Cardiac muscle cell (in vitro differentiated cells and primary cell): ENCODE measurements at places on chromosomes 3 and 15.

GRCh38 chr3:70849911-70850699 is 537.7 kb upstream of the MDFIC2 start:
- H3K4me3 ChIP-seq, result no peak overlapping the region
- no peaks in the 10 kb centered on the region for H3K27me3 ChIP-seq
- no peaks in the 10 kb centered on the region for H3K36me3 ChIP-seq
- DNase-seq, result peak; percentile 95
- H3K4me1 ChIP-seq, result no peaks in the 10 kb centered on the region

DNA sequence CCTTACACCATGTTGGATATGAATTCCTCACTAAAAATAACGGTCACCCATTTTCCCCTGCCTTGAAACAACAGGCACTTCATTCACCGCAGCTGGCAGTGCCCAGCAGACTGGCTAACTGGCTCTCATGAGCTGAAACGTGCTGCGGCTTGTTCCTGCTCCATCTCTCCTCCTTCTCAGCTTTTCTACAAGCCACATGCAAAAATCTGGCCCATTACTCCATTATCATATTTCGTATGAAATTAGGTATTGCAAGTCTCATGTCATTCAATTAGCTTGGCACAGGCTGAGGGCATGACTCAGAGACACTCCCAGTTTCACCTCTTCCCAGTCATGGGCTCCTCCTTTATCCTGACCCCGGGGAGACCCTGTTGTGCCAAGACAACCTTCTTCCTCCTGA is 60.0 kb downstream of the MAGEF1 start:
- no peak overlapping the region for H3K27ac ChIP-seq
- H3K27me3 ChIP-seq, result no peaks in the 10 kb centered on the region
- peaks cover 24% of the 10 kb centered on the region for H3K4me1 ChIP-seq
- no peak for DNase-seq
- no peak overlapping the region for H3K4me3 ChIP-seq

DNA sequence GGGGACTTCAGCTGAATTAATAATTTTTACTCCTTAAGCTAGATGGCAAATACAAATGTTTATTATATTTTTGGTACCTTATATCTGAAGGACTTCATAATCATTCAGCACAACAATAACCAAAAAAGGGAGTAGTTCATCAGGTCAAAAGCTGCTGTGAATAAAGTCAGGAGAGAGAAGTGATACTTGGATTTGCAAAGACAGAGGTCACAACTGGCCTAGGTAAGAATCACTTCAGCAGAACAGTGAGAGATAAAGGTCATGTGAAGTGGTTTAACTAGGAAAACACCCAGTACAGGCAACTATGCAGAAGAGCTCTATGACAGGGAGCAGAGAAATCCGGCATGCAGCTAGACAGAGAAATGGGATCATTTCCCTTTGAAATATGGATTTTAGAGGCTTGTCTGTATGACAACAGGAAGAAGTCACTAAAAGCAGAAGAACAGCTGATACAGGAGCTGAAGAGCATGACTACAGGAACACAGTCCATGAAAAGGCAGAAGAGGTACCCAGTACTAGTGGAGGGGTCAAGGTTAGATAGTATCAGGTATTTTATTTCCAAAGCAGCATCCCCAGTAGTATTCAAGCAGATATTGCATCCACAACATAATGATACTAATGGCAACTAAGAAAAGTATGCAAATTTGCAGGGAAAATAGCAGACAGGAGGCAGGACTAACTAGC is 25.7 kb downstream of the ZMAT3 start:
- peaks cover 9% of the 10 kb centered on the region for H3K4me1 ChIP-seq
- peak overlapping the region; percentile 34 for H3K27ac ChIP-seq
- H3K36me3 ChIP-seq, result no peaks in the 10 kb centered on the region
- no peak overlapping the region for H3K4me3 ChIP-seq
- peak; percentile 19 for DNase-seq

- no peak overlapping the region for H3K4me3 ChIP-seq
- no peaks in the 10 kb centered on the region for H3K4me1 ChIP-seq
- no peak overlapping the region for H3K27ac ChIP-seq
- no peaks in the 10 kb centered on the region for H3K36me3 ChIP-seq
- no peaks in the 10 kb centered on the region for H3K27me3 ChIP-seq
Observed at GRCh38 chr3:161156936-161157335, 51.8 kb upstream of the B3GALNT1 start.

DNA sequence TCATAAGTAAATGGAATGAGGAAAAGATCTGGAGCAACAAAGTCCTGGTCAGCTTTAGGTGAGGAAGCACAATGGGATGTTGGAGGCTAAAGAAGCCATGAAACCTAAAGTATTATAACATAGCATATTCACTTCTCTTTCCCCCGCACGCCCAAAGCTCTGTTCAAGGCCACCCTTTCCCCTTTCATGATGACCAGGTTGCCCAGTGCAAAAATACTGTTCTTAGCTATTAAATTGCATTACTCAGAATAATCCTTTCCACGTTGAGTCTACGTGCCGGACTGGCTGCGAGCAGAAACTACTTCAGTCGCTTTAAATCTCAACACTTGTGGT is 589 bp upstream of the MAPKBP1 start:
- peak overlapping the region; percentile 93 for H3K27ac ChIP-seq
- DNase-seq, result no peak
- peaks cover 35% of the 10 kb centered on the region for H3K4me1 ChIP-seq
- H3K4me3 ChIP-seq, result peak overlapping the region; percentile 59

GRCh38 chr15:40358471-40359353 is 693 bp downstream of the DISP2 start:
- no peak overlapping the region for H3K27ac ChIP-seq
- peak overlapping the region; percentile 31 for H3K4me3 ChIP-seq
- peaks cover 4% of the 10 kb centered on the region for H3K4me1 ChIP-seq
- H3K27me3 ChIP-seq, result peaks cover 11% of the 10 kb centered on the region
- H3K36me3 ChIP-seq, result no peaks in the 10 kb centered on the region

DNA sequence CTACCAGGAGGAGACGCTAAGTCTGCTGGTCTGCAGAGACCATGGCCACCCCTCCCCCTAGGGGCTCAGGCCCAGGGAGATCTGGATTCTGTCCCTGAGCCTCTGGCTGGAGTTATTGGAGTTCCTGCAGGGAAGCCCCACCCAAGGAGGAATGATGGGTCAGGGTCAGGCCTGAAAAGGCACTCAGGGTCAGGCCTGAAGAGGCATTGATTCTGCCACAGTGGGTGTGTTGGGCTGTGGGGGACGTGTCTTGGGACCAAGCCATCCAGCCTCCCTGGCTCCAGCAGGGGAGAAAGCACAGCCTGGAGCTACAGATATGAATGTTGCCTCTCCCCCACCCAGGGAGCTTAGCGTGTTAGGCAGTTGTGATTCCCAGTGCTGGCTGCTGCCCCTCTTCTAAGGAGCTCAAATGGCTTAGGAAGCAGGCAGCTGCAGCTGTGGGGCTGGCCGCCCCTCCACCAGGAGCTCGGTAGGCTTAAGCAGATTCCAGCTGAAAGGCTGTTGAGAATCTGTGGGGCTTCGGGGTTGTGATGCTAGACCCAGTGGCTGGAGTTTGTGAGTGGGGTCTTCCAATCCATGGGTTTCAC is 176.7 kb downstream of the CHL1 start:
- no peaks in the 10 kb centered on the region for H3K27me3 ChIP-seq
- no peak for DNase-seq
- no peaks in the 10 kb centered on the region for H3K4me1 ChIP-seq
- no peaks in the 10 kb centered on the region for H3K36me3 ChIP-seq
- no peak overlapping the region for H3K4me3 ChIP-seq
- no peak overlapping the region for H3K27ac ChIP-seq
